Lower lobe of right lung (tissue), 2 donors: ENCODE measurements at places on chromosomes 16 and 17. TPM values are rescaled to one million over a fixed set of nuclear protein-coding genes. Genes with fewer than 3 reads are reported as not detected.
A peak's percentile ranks its signal among the peaks of the same experiment; 100 is the strongest.

C1QL1 gene
- total RNA-seq = not detected

- H3K4me3 ChIP-seq = no peak overlapping the region
- peaks cover 44% of the 10 kb centered on the region for H3K4me1 ChIP-seq
- peaks cover 8% of the 10 kb centered on the region for H3K36me3 ChIP-seq
- H3K27ac ChIP-seq = peak overlapping the region; percentile 64
- no peak for DNase-seq
Measured at GRCh38 chr17:75909051-75909811, 4.5 kb upstream of the MRPL38 start.

DNA sequence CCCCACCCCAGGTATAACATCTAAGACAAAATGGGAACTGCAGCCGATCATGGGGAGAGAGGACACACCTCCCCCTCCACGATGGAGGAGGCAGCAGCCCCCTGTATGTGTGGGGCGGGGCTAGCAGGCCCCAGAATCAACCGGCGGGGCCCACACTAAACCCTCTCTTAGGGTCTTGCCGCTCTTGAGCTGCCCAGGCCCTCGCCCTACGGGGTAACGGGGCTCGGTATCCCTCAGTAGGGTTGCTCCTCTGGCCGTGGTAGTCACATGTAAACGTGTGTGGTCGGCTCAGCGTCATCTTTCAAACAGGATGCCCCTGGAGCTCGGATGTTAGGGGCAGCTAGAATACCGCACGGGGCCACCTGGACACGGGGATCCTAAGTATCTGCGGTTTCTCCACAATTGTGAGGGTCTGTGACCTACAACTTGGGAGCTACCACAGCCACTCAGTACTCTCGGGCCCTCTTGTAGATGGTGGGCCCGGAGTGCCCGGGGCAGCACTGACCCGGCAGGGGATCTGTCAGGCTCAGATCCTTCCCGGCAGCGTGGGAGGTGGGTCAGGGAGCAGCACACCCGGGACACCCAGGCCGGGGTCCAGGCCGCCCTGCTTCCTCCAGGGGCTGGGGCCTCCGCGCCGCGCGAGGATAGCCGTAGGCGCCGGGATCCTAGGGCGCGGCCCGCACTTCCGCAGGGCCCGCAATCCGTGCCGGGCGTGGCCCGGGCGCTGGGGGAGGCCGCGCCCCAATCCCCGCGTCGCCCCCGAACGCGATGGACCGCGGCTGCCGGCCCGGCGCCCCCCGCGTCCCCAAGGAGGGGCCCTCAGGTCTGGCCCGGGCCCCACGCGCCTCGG is 781 bp downstream of the ARHGDIA start:
- peaks cover 63% of the 10 kb centered on the region for H3K4me1 ChIP-seq
- peak; percentile 78 for DNase-seq
- no peaks in the 10 kb centered on the region for H3K27me3 ChIP-seq
- peaks cover 44% of the 10 kb centered on the region for H3K36me3 ChIP-seq

GRCh38 chr17:79937391-79938335 is 98.0 kb downstream of the TBC1D16 start:
- H3K4me3 ChIP-seq = no peak overlapping the region
- no peak overlapping the region for H3K27ac ChIP-seq
- H3K36me3 ChIP-seq = no peaks in the 10 kb centered on the region
- peaks cover 29% of the 10 kb centered on the region for H3K4me1 ChIP-seq
- H3K27me3 ChIP-seq = no peaks in the 10 kb centered on the region

DNA sequence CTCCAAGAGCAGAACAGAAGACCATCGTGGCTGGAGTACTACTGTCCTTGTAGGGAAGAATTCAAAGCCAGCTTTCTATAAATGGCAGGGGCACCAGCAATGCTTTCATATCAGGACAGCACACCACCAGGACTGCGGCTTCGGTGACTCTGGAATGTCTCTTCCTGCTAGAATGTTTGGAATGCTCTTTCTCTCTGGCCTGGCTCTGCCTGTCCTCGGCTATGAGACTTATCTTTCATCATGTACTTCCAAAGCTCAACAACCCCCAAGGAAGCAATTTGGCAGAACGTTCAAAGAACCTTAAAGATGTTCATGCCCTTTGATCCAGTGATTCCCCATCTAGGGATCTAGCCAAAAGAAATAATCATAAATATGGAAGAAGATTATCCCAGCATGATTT is 52.7 kb upstream of the NOG start:
- no peak for DNase-seq
- H3K27ac ChIP-seq = no peak overlapping the region
- no peaks in the 10 kb centered on the region for H3K27me3 ChIP-seq
- no peaks in the 10 kb centered on the region for H3K4me1 ChIP-seq
- H3K36me3 ChIP-seq = no peaks in the 10 kb centered on the region
- no peak overlapping the region for H3K4me3 ChIP-seq

GRCh38 chr17:49571283-49571682 is 4.4 kb upstream of the NXPH3 start:
- peak; percentile 37 for DNase-seq
- H3K4me3 ChIP-seq = no peak overlapping the region
- no peaks in the 10 kb centered on the region for H3K36me3 ChIP-seq
- H3K27ac ChIP-seq = no peak overlapping the region
- H3K4me1 ChIP-seq = peaks cover 56% of the 10 kb centered on the region

DNA sequence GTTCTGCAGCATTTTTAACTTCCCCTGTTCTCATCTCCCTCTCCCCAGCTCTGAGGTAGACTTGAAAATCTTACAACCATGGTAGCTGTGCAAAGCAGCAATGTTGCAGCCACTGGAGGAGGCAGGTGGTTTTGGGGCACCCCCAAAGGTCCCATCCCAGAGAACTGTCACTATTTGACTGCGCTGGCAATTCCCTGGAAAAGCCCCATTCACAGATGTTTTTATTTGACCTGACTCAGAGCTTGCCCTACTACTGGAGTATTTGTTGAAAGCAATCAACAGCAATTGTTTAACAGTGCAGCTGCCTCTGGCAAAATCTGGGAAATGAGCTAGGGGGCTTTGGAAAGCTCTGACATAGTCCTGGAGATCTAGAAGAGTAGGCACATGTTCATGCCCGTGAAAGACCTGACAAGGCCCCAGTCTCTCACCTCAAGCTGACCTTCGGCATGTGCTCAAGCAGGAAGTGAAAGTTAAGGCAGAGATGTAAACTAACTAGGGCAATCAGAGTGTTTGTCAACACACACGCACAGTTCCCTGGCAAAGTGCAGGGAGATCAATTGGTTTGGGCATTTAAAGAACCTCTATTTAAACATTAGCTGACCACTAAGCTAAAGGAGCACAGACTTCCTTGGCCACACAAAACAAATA is 19.7 kb upstream of the PIK3R5 start:
- H3K27ac ChIP-seq = no peak overlapping the region
- no peak overlapping the region for H3K4me3 ChIP-seq
- no peaks in the 10 kb centered on the region for H3K27me3 ChIP-seq
- H3K36me3 ChIP-seq = no peaks in the 10 kb centered on the region
- DNase-seq = no peak
- H3K4me1 ChIP-seq = peaks cover 6% of the 10 kb centered on the region

DNA sequence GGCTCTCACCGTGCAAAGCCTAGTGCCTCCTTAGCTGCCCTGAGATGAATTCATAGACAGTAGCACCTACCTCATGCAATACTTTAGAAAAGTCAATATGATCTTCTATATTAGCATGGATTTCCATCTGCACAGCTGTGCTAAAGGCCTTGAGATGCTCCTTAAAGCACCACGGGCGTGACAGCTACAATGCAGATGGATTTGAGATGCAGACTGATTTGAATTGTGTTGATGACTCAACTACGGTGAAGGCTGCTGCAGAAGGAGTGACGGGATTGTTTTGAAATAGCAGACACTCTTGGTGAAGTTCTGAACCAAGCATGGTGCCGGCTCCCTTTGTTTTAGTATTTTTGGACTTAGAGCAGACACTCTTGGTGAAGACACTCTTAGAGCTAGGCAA is 88.2 kb downstream of the SPECC1 start:
- no peak overlapping the region for H3K4me3 ChIP-seq
- no peaks in the 10 kb centered on the region for H3K4me1 ChIP-seq
- no peaks in the 10 kb centered on the region for H3K36me3 ChIP-seq
- no peak overlapping the region for H3K27ac ChIP-seq
- DNase-seq = no peak
- H3K27me3 ChIP-seq = peaks cover 4% of the 10 kb centered on the region

COG8 gene
- 31.1 TPM for total RNA-seq

TNS4 gene
- 0.68 TPM for total RNA-seq

ELP5 gene
- total RNA-seq = 33.2 TPM

DNA sequence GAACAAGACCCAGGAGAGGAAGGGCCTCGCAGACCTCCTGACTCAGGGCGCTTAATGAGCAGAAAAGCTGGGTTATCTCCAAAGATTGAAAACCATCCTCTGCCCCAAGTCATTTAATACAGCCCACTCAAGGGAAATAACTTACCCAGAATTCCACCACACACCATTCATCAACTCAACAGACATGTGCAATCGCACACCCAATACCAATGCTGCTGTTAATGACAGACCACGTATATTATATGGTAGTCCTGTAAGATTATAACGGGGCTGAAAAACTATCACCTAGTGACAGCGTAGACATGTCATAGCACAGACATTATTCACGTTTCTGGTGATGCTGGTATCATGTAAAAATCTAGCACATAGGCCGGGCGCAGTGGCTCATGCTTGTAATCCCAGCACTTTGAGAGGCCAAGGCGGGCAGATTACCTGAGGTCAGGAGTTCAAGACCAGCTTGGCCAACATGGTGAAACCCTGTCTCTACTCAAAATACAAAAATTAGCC is 52.5 kb upstream of the HELZ start:
- no peak overlapping the region for H3K27ac ChIP-seq
- no peaks in the 10 kb centered on the region for H3K4me1 ChIP-seq
- H3K27me3 ChIP-seq = no peaks in the 10 kb centered on the region
- no peaks in the 10 kb centered on the region for H3K36me3 ChIP-seq

DNA sequence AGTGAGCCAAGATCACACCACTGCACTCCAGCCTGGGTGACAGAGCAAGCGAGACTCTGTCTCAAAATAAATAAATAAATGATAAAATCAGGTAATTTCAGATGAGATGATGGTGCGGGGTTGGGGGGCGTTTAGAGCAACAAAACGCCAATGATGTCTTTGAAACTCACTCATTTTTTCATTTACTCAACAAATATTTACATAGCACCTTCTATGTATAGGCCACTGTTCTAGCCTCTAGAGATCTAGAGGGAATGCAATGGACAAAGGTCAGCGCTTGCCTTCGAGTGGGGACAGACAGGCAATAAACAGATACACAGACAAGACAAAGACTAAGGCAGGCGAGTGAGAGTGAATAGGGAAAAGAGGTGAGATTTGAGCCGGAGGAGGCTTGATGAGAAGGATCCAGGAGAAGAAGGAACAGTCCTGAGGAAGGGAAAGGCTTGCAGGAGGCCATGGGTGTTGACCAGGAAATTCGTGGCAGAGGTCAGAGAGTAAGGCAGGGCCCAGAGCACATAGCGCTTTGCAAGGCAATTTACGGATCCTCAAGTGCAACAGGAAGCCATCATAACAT is 14.1 kb downstream of the ALDH3A1 start:
- DNase-seq = no peak
- peaks cover 23% of the 10 kb centered on the region for H3K4me1 ChIP-seq
- H3K27ac ChIP-seq = no peak overlapping the region
- H3K27me3 ChIP-seq = no peaks in the 10 kb centered on the region

GRCh38 chr17:71613996-71614395 is 506.8 kb upstream of the SOX9 start:
- no peak overlapping the region for H3K4me3 ChIP-seq
- H3K27ac ChIP-seq = no peak overlapping the region
- H3K36me3 ChIP-seq = no peaks in the 10 kb centered on the region
- H3K4me1 ChIP-seq = no peaks in the 10 kb centered on the region
- no peak for DNase-seq

- H3K27ac ChIP-seq = no peak overlapping the region
- no peak overlapping the region for H3K4me3 ChIP-seq
- no peaks in the 10 kb centered on the region for H3K4me1 ChIP-seq
- DNase-seq = no peak
- no peaks in the 10 kb centered on the region for H3K36me3 ChIP-seq
- no peaks in the 10 kb centered on the region for H3K27me3 ChIP-seq
Measured at GRCh38 chr16:65044873-65045272, 77.0 kb downstream of the CDH11 start.

- H3K27me3 ChIP-seq = no peaks in the 10 kb centered on the region
- H3K27ac ChIP-seq = no peak overlapping the region
- H3K4me3 ChIP-seq = no peak overlapping the region
- H3K4me1 ChIP-seq = no peaks in the 10 kb centered on the region
- no peak for DNase-seq
Measured at GRCh38 chr16:61214780-61215179, 821.5 kb downstream of the CDH8 start.

GRCh38 chr17:81261582-81262336 is 22.6 kb downstream of the NDUFAF8 start:
- H3K4me1 ChIP-seq = no peaks in the 10 kb centered on the region
- H3K4me3 ChIP-seq = no peak overlapping the region
- H3K36me3 ChIP-seq = peaks cover 94% of the 10 kb centered on the region

DNA sequence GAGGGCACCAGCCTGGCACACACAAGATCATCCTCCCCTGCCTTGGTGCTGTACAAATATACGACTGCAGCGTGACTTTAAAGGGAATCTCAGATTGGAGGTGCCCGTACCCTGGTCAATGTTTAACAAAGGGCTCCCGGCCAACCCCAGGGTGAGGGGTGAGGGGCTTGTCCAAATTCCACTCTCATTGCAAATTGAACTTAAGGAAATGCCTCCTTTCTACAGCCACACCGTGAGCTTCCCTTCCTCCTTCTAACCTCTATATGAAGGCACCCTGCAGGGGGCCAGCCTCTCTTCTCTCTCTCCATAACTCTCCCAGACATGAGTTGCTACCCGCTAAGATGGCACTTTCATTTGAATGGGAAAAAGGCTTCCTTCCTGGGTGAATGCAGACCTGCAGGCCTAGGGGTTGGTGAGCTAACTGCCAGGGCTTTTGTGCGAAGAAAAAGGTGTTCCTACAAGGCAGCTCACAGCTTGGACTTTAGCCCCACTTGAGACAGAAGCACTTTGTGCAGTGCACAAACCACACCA is 76.6 kb downstream of the IRF8 start:
- no peak for DNase-seq
- H3K4me3 ChIP-seq = no peak overlapping the region
- H3K4me1 ChIP-seq = peaks cover 18% of the 10 kb centered on the region
- no peaks in the 10 kb centered on the region for H3K36me3 ChIP-seq

DNA sequence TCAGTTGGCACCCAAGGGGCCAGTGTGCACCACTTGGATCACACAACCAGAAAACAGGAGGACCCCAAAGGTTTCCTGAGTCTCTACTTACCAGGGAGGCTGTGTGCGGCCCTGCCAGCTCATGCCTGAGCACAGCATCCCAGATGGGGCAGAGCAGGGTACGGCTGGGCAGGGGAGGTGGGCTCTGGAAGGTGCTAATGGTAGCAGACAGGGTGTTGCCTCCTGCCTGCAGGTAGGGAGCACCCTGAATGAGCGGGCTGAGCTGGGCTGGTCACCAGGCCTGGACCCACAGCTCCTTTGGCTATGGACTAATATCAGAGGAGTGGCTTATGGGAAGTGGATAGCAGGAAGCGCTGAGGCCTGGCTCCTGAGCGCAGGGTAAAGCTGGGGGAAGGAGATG is 14.6 kb downstream of the RECQL5 start:
- peaks cover 77% of the 10 kb centered on the region for H3K36me3 ChIP-seq
- no peaks in the 10 kb centered on the region for H3K4me1 ChIP-seq
- no peak overlapping the region for H3K27ac ChIP-seq
- no peaks in the 10 kb centered on the region for H3K27me3 ChIP-seq
